ENCODE measurements at places on chromosomes 11 and 22.

DNA sequence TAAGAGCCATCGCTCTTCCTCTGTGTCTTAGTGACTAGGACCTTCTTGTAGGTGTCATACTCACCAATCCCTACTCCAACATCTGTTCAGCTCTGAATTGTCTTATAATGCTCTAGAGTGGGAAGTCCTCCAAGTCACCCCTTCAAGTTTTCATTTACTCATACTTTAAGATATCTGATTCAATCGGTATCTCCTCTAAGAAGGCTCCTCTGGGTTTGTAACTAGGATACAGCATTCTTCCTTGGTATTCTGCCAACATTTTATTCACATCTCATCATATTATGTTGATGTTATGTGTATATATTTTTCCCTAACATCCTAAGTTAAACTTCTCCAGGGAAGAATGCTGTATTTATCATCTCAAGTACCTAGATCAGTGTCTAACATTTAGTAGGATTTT is 662.1 kb downstream of the NTM start:
- no peak for DNase-seq

- DNase-seq, result no peak
Measured at GRCh38 chr11:15159085-15159484, 44.4 kb downstream of the INSC start.

- no peak for DNase-seq
Measured at GRCh38 chr11:121405646-121406045, 46.5 kb upstream of the SORL1 start.

GRCh38 chr11:17063171-17064002 is 14.1 kb downstream of the RPS13 start:
- DNase-seq, result no peak

DNA sequence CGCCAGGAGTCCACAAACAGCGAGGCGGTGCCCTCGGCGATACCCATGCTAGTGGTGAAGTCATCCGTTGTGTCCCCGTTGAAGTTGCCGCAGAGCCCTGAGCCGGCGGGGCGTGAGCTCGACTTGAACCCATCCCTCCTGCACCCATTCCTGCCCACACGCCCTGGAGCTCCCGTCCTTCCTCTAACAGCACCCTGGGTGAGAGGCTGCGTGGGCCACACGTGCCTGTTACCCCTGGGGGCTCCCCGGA is 8.3 kb downstream of the MUC6 start:
- no peak for DNase-seq

DNA sequence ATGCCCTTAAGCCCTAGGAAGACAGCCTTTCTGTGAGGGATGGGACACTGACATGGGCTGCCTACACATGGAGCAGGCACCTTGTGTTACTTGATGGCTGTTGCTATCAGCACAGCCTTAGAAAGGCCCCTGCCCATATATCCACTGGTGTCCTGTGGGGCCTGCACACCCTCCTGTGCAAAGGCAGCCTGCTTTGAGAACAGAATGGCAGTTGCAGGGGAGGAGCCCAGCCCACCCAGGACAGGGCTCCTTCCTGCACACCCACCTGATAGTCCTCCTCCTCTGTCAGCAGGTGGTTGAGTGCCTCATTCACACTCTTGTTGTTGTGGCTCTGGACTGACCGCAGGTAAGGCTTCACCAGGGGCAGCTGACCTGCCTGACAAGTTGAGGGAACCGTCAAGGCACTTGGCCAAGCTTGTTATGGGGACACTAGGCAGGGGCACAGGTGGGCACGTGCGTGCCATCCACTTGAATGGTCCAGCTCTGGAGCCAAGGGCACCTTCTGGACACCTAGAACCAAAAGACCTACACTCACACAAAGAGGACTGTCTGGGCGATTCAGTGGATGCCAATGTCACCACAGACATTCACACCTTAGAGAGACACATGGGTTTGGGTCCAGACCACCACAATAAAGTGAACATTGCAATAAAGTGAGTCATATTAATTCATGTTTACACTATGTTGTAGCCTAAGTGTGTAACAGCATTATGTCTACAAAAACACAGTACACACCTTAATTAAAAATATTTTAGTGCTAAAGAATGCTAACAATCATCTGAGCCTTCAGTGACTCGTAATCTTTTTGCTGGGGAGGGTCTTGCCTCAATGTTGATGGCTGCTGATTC is 9.4 kb upstream of the SLC25A1 start:
- no peak for DNase-seq

DNA sequence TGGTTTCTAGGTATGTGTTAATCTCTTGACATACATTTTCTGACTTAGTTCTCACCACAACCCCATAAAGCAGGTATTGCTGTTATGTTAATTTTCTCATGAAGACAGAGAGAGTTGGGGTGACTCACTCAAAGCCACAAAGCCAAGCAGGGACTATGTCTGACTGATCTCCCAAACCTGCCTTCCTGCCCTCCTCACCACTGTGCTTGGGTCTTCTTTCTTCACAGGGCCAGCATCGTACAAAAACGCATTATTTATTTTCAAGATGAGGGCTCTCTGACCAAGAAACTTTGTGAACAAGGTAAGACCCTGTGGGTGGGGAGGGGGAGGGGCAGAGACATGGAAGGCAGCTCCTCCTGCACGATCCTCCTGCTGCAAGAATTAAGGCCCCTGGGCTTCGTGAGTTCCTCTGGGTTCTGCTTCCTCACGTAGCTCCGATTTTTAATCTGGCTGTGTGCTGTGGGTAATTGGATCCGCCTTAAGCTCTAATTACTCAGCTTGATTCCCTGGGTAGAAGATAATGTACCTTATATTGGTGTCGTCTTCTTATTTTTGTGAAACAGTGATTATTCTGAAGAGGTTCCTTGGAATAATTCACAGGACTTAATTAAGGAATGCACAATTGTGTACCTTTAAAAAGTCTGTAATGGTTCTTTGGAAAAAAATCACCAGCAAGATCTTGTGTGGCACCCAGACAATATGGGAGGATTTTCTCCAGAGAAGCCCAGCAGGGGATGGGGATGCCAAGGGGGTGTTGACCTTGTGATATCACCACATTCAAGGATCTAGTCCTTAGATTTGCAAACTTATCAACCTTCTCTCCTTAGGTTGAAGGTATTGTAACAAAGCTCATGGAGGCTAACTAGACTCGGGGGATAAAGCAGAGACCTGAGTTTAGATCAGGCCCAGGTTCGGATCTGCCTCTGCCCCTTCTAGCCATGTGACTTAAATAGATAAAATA is 112.9 kb downstream of the SPON1 start:
- DNase-seq, result no peak
